ENCODE measurements at places on chromosomes 4 and X.

- no peak for DNase-seq
These were observed 18.1 kb upstream of the TRIM60 start for GRCh38 chr4:165013691-165014090.

DNA sequence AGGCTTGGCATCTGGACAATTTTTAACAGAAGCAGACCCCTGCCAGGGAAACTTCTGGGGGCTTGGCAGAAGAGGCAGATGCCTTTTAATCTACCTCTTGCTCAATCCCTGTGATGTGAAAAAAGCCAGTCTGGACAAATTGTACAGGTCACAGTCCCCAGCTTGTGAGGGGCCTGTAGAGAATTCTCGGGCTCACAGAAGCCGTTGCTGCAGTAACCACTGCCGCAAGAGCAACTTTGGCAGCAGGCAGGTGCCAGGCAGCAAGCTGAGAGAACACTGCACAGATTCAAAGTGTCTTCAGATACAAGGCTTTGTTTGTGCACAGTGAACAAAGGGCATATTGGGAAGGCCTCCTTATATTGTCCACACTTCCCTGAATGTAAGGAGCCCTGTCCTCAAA, 11.7 kb downstream of the GPKOW start:
- no peak for DNase-seq

- DNase-seq: no peak
These were observed 390.3 kb downstream of the SPRY1 start for GRCh38 chr4:123786920-123787319.

GRCh38 chr4:159227984-159228383, 125.1 kb downstream of the RAPGEF2 start:
- DNase-seq: peak; percentile 70

GRCh38 chrX:109658391-109658790, 33.4 kb upstream of the KCNE5 start:
- DNase-seq: no peak

DNA sequence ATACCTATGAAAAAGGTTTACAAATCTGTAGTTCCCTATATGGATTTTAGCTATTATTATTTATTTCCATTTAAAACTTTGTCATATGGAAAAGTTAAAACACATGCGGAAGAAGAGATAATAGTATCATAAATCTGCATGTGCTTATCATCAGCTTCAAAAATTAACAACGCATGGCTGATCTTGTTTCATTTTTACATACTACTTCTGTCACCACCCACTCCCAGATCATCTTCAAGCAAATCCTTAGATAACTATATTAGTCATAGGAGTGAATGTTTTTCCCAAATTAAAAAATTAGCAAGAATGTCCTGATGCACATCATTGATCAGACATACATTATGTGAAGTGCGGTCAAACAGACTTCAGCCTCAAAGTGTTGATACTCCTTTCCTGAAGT, 24.6 kb upstream of the MOB1B start:
- DNase-seq: no peak
